Left forelimb (tissue), 1 donor: ENCODE measurements at places on chromosomes 16 and 17.

- no peak for DNase-seq
These were observed 10.4 kb upstream of the RUNDC3A start for GRCh38 chr17:44297975-44298374.

DNA sequence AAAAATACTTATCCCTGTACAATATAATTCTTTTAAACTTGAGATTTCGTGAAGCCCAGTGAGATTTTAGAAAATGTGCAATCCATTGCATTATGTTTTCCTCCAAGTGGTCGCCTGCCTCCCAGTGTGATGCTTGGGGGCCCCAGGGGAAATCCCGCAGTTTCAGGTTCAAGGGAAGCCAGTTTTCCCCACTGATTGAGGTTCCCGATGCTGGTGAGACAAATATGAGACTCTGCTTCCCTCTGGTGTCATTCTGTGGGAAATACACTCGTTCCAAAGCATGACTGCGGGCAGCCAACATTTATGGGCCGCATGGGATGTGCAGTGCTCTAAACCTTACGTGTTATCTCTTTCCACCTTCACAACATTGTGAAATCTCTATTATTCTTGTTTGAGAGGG is 200.8 kb downstream of the PRKCB start:
- DNase-seq = no peak

- DNase-seq = no peak
These were observed 32.9 kb downstream of the SRCIN1 start for GRCh38 chr17:38572669-38573365.

GRCh38 chr16:23006380-23006779 is 142.9 kb downstream of the USP31 start:
- DNase-seq = no peak

GRCh38 chr17:82972836-82973372 is 106.5 kb upstream of the METRNL start:
- no peak for DNase-seq

DNA sequence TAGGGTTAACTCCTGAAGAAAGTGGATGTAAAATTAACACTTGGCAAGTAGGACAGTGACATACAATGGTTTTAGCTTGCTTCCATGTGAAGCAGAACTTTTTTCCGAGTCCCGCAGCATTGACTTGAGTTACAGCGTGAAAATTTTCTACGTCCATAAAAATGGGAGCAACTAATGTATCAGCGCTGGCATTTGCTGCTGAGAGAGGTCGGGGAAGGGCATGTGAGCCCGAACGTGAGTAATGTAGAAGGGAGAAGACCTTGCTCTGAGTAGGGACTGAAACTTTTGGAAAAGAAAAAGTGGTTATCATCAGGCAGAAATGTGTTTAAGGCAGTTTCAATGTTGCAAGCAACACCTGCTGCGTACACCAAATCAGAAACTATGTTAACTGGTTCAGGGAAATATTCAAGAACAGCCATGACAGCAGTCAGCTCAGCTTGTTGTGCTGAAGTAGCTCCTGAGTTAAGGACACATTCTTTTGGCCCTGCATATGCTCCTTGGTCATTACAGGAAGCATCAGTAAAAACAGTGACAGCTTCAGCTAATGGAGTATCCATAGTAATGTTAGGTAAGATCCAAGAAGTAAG is 70.9 kb upstream of the ARL4D start:
- DNase-seq = no peak

DNA sequence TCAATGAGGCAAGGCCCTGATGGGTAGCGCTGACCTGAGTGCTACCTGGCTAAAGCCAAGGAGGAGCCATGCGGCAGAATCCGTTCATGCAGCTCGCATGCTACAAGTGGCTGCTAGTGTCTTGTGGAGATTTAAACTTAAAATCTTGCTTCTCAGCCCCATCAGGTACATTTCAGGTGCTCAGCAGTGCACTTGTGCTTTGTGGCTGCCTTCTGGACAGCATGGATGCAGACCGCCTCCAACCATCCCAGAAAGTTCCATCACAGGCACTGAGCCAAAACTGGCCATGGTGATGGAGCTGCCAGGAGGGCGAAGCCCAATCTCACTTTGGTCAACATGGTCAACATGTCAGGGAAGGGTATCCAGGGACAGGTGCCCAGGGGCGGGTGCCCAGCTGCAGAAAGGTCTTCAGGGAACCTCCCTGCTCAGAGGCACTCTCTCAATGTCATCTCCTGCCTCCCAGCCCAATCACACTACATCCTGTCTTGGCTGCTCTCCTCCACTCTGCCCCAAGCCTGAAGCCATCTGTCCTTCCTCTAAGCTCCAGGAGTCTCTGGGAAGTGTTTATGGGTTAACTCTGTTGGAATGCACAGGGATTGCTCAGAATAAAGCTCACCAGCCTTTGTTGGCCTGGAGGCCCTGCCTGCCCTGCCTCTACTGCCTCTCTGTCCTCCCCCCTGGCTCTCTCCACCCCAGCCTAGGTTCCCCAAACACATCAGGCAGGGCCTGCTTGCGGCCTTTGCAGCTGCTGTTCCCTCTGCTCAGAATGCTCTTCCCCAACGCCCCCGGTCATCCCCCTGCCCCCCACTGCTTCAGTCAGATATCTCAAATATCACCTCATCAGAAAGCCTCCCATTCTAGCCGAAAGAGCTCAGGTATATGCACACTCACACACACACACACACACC is 18.3 kb upstream of the TNFRSF13B start:
- DNase-seq = no peak

DNA sequence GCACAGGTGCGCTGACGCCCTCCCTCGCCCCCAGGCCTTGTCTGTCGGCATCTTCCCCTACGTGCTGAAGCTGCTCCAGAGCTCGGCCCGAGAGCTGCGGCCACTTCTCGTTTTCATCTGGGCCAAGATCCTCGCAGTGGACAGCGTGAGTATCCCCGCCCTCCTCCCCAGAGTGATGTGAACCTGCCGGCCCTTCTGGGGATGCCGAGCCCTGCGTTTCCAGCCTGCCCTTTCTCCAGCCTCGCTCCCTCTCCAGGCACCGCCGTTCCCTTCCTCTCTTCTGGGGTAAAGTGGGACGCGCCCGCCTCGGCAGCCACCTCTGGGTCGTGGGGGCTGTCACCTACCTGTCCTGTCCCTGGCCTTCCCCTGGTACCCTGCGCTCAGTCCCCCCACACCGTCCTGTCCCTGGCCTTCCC is 133.9 kb upstream of the CHMP6 start:
- no peak for DNase-seq

- DNase-seq = no peak
These were observed 21.8 kb upstream of the ZNF469 start for GRCh38 chr16:88360999-88361398.

GRCh38 chr16:8678068-8678927 is 3.9 kb downstream of the ABAT start:
- no peak for DNase-seq

- DNase-seq = no peak
These were observed 21.7 kb upstream of the USP36 start for GRCh38 chr17:78862073-78863023.

DNA sequence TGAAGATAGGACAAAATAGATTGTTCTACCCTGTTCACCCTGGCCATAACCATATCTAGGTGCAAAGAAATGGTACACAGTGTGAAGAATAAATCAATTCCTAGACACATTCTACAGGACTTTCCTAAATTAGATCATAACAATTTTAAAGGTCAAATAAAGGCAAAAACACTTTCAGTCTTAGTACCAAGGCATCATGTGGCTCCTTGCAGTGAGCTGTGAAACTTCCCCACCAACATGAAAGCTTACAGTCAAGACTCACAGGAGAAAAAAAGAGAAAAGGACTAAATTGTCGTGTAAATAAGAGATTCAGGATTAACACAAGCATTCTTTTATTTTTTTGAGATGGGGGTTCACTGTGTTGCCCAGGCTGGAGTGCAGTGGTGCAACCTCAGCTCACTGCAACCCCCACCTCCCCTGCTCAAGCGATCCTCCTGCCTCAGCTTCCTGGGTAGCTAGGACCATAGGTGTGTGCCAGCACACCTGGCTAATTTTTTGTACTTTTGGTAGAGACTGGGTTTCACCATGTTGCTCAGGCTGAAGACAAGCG is 14.2 kb downstream of the NSMCE1 start:
- no peak for DNase-seq

- DNase-seq = no peak
These were observed 220.6 kb upstream of the CHMP6 start for GRCh38 chr17:80770881-80771611.

DNA sequence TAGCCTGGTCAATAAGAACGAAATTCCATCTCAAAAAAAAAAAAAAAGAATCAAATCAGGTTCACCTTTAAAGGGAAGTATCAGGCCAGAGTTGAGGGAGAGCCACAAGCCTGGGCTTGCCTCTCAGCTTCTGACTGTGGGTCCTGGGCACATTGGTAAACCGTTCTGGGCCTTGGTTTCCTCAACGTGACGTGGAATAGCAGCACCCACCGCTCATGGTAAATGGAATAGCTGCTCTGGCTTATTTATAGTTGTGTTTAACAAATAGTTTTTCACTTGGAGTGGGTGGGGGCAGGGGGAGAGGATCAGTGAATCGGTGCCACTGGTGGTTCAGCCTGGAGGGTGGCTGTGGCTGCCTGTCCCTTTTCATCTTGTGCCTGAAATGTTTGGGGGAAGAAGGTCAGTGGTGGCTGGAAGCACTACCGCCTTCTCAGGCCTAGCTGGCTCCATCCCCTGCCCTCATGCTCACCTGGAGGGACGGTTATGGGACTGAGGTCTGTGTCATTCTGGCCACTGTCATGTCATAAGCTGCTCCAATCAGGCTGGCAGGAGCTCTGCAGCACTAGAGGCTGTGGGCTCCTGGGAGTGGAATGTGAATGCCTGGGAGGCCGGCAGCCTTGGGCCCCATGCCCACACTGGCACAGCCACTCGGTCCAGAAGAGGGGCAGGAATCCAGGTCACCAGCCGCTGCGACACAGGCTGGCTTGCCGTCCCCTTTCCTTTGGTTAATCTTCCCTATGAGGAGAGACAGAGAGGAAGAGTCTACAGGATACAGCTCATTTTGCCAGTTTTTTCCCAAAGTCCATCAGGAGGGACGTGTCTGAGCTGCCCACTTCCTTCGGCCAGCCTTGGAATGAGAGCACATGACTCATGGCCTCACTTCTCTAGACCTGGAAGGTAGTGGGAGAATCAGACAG is 27.0 kb downstream of the CCR7 start:
- no peak for DNase-seq

GRCh38 chr17:75086496-75087181 is 1.1 kb upstream of the SLC16A5 start:
- DNase-seq = no peak

GRCh38 chr16:11901091-11901490 is 14.7 kb downstream of the GSPT1 start:
- DNase-seq = no peak

DNA sequence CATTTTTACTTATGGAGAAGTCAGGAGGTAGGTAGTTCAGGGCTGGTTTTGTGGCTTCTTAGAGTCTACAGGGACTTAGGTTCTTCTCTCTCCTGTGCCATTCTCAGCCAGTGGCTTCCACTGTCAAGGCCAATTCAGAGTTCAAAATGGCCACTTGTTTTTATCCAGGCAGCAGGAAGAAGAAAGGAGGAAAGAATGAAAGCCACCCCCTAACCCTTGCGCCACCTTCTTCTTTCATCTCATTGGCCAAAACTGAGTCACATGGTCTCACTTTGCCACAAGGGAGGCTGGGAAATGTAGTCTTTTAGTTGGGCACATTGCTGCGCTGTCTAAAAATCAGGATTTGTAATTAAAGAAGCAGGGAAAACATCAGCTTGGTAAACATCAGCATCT is 60.8 kb upstream of the MED9 start:
- no peak for DNase-seq

DNA sequence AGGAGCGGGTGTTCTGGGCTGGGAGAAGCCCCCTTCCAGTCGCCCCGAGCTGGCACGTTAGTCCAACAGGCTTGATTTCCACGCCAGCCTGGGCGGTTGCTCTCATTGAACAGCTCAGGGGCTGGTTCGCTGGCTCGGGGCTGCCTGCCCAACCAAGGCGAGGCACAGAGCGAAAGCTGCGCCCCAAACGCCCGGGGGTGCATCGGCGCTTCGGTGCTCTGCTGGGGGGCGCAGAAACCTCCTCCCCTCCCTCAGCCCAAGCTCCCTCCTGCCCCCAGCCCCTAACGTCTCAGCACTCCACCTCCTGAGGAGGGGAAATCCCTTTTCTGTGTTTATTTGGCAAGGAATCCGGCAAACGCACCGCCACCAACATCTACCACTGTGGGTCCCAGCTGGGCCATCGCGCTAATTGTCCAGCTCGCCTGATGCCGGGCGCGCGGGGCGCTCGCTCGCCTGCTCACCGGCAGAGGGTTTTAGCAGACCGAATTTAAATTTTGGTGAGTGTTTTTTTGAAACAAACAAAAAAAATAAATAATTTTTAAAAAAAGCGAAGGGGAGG is 29.5 kb upstream of the RBFOX1 start:
- no peak for DNase-seq

GRCh38 chr17:72266112-72266775 is 145.4 kb downstream of the SOX9 start:
- DNase-seq = no peak

DNA sequence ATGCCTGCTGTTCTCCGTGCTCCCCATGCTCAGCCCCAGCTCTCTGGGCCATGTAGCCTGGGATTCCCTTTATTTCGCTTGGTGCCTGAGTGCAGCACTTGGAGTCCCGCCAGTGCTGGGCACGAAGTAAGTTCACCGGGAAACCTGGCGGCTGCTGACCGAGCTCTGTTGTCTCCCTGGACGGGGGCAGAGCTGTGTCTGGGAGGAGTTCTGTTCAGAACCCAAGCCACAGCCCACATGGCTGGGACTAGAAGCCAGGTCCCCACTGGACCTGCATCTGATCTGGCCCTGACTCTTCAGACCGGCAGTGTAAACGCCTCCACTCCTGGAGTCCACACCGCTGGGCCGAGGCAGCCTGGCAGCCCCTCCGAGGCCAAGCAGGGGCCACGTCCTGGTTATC is 37.5 kb upstream of the CIBAR2 start:
- no peak for DNase-seq

- peak; percentile 65 for DNase-seq
These were observed 53.4 kb downstream of the PIMREG start for GRCh38 chr17:6497496-6498221.
